ENCODE measurements at places on chromosomes 1 and 21. TPM values are rescaled to one million over a fixed set of nuclear protein-coding genes. Genes with fewer than 3 reads are reported as not detected.

DNA sequence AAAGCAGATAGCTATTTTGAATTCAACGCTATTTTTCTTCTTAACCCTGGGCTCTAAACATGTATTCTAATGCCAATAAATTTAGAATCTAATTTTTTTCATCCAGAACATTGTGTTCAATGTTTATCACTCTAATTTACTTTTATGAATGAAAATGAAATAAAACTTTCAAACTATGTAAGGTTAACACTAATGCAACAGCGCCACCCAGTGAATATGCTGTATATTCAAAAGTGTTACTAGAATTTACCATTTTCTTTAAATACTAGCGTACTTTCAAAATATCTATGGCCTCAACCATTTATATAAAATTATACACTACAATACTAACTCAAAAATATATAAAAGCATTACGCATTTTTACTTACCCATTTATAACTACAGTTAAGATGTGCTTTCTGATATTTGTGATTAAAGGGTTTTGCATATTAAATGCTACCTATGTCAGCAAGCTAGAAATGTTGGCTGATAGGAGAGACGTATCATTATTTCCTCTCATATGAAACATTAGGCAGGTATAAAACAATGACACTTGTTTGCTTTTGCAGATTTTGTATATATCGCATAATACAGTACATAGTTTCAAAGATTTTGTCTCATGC lies 5.9 kb upstream of the NUF2 start:
- DNase-seq, result peak; percentile 49

DNA sequence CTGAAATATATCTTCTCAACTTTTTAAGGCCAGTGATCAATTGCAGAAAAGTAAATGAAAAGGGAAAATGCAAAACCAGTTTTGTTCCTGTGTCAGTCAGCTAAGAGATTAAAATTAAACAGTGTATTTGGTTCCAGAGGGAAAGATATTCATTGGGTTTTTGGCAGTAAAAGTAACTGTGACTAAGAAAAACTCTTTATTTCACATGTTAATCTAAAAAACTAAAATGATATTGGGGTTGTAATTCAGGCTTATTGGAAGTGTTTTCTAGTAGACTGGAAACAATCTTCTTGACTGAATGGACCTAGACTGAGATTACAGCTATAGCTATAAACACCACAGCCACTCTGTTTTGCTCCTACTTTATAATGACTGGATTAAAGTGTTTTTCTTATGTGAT lies 413.9 kb downstream of the ADGRL2 start:
- no peak for DNase-seq

DNA sequence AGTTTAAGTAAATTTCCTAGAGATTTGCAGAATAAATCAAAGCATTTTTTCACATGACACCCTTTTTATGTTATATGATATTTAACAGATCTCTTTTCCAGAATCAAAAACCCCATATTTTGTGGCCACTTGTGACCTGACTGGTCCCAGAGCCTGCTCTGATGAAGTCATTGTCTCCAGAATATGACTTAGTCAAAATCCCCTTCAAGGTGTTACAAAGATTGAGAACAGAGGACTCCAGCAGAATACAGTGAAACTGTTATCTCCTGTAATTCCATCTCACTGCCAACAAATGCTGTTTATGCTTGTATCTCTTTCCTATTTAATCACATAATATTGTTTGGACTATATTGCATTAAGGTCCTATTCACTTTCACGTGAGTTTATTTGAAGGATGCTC lies 25.6 kb downstream of the RGS1 start:
- no peak for DNase-seq

Gene C1orf21
- polyA plus RNA-seq, result 0.20 TPM
